Astrocyte of the hippocampus (primary cell): ENCODE measurements at places on chromosomes 4 and X.

- peak; percentile 34 for DNase-seq
Measured at GRCh38 chr4:73944061-73944875, 37.6 kb downstream of the PF4 start.

DNA sequence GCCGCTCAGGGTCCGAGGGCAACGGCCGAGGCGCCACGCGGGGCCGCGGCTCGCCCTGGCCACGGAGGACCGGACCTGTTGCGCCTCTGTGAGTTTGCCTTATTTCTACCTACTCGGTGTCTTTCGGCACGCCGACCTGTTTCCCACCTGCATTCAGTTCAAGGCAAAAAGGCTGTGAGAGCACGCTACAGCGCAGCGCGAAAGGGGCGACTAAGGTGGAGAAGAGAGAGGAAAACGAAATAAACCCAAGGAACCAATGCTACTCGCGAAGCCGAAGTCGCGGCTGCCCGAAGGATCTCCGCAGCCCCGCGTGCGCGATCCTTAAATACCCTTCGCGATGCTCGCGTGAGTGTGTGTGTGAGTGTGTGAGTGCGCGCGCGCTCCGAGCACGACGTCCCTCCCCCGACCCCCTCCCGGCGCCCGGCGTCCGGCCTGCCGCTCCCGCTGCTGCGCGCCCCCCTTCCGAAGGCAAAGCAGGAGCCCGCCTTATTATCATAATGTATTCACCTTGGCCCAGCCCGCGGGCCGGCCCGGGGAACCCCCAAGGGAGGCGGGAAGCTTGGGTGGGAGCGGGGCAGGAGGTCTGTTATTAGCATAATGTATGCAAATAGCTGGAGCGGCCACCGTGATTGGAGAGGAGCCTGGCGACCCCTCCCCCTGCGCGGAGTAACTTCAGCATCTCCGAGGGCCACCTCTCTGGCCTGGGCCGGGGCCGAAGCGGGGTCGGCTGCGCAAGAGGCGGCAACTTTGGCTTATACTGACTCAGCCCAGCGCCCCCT lies at the start of gene COL25A1:
COL25A1 (minus strand) TSS at position 298 of the 779 bp plus-strand sequence.
- DNase-seq, result peak; percentile 75

- peak; percentile 16 for DNase-seq
Measured at GRCh38 chr4:123168812-123169211, 227.8 kb upstream of the SPRY1 start.

DNA sequence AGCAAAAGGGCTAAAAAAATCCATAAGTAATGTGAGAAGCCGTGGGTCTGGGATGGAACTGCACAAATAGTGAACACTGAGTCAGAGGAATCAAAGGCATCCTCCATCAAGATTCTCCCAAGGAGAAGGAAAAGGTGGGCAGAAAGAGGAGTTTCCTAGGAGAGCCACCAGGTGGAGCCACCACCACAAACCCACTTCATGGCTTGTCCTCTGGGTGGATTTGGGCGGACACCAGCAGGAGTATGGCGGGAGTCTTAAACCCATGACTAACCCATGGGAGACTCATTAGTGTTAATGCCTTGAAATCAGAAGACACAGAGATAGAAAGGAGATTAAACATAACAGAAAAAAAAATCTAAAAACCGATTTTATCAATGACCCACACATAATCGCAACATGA lies 147.7 kb downstream of the SH3KBP1 start:
- peak; percentile 74 for DNase-seq

DNA sequence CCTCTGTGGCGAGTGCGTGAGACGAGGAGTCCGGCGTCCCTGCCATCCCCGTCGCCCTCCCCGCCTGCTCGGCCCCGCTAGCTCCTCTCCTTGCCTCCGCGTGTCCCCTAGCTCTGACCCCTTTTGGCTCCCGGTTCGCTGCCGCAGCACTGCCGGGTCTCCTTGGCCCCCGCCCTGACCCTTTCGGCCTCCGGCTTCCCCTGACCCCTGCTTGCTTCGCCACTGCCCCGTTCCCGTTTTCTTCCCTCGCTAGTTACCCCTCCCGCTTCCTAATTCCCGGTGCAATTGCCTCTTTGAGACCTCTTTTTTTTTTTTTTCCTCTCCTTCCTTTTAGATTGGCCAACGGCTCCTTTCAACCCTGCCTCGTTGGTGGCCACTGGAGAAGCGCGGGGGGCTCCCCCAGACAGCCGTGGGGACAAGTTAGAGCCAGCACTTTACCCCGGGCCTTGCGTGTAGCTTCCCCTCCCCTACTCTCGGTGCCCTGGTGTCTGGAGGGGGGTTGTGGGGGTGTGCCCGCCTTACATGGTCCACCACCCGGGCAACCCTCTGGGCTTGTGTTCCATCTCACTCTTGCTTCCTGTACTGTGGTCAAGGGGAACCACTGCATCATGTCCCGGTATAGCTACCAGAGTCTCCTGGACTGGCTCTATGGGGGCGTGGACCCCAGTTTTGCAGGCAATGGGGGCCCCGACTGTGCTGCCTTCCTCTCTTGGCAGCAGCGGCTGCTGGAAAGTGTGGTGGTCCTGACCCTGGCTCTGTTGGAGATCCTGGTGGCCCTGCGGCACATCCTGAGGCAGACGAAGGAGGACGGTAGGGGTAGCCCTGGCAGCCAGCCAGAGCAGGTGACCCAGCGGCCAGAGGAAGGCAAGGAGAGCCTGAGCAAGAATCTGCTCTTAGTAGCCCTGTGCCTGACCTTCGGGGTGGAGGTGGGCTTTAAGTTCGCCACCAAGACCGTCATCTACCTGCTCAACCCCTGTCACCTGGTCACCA lies 548 bp downstream of the TMEM164 start:
- DNase-seq, result no peak

- DNase-seq, result no peak
Measured at GRCh38 chr4:139768366-139768765, 102.7 kb downstream of the MGST2 start.

GRCh38 chr4:2041239-2042130 lies 17.6 kb upstream of the NAT8L start:
- DNase-seq, result peak; percentile 83

- DNase-seq, result no peak
Measured at GRCh38 chr4:54941994-54942552, 183.3 kb downstream of the KDR start.

- DNase-seq, result peak; percentile 42
Measured at GRCh38 chrX:130171446-130172126, at the start of gene RAB33A. TSS of gene RAB33A (plus strand) at chrX:130171962. CDS start at chrX:130172063, 101 bp downstream.

- no peak for DNase-seq
Measured at GRCh38 chr4:68183417-68183816, 53.7 kb upstream of the TMPRSS11F start.

DNA sequence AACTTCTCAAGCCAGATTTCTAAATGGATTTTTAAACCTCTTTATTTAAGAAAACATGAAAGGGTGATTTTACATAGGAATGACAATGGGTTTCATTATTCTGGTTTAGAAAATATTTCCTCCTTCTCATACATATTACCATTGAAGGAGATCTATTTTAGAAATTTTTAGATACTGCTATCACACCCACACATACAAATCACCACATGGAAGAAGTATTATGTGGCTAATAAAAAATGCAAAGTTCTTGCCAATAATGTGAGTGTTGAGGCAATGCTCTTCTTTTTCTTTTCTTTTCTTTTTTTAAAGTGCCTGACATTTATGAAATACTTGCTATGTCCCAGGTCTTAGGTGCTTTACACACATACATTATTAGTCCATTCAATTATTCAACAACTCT lies 6.8 kb downstream of the STAP1 start:
- peak; percentile 2 for DNase-seq

DNA sequence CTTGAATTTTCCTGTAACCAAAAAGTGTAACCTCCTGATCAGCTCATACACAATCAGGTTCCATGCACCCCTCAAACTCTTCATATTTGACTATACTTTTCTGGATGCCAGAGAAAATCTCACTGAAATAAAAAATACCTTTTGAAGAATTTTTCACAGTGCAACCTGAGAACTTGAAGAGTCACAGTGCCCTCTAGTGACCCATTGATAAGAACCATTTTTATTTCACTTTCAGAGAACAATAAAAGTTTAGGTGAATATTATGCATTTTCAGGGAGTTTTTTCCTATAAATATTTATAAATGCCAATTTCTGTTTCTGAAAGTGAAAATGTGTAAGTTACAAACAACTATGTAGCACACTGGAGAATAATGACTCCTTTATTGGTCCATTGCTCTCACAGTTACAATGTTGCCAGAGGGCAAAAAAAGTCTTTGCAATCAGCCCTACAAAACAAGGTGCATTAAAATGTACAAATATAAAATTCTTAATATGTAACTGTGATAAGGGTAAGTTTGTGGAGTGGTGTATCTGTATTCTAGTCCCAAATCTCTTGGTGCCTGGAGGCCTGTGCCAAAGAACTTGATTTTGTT lies 153.6 kb upstream of the INTU start:
- DNase-seq, result peak; percentile 63

DNA sequence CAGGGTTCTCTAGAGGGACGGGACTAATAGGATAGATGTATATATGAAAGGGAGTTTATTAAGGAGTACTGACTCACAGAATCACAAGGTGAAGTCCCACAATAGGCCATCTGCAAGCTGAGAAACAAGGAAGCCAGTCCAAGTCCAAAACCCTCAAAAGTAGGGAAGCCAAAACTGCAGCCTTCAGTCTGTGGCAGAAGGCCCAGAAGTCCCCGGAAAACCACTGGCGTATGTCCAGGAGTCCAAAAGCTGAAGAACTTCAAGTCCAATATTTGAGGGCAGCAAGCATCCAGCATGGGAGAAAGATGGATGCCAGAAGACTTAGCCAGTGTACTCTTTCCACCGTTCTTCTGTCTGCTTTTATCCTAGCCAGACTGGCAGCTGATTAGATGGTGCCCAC lies 227.2 kb downstream of the KCTD8 start:
- no peak for DNase-seq

DNA sequence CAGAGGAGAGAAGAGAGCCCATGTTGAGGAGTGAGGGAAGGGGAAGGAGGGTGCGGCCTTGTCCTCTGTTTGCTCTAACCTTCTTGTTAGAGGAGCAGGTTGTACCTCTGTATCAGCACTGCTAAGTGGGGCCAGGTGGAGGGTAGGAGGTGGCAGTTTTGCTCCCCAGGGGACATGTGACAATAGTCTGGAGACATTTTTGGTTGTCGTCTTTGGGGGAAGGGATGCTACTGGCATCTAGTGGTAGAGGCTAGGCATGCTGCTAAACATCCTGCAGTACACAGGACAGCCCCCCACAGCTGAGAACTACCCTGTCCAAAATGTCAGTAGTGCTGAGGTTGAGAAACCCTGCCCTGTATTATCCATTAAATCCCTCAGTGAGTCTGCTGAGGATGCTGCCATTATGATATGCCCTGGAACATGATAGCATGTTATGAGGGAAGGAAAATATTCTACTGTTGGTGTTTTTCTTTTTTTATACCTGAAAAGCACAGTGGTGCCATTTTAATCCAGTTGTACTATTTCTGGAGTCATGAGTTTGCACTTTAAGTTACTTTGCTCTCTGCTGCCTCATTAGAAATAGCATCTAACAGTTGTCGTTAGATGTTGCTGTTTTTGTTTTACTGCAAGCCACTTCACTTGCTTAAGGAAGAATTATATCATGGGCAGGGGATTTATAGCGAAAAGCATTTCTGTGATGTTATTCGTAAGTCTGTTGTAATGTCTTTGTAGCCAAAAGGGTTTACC lies 90.6 kb downstream of the LRP2BP start:
- peak; percentile 55 for DNase-seq

- DNase-seq, result peak; percentile 39
Measured at GRCh38 chr4:150389896-150390530, 191.9 kb upstream of the MAB21L2 start.

GRCh38 chrX:42996861-42997260 lies 218.9 kb upstream of the PPP1R2C start:
- DNase-seq, result no peak

- peak; percentile 40 for DNase-seq
Measured at GRCh38 chrX:124217304-124218251, 114.9 kb upstream of the TEX13D start.

- no peak for DNase-seq
Measured at GRCh38 chr4:3724319-3725231, 41.6 kb upstream of the ADRA2C start.

DNA sequence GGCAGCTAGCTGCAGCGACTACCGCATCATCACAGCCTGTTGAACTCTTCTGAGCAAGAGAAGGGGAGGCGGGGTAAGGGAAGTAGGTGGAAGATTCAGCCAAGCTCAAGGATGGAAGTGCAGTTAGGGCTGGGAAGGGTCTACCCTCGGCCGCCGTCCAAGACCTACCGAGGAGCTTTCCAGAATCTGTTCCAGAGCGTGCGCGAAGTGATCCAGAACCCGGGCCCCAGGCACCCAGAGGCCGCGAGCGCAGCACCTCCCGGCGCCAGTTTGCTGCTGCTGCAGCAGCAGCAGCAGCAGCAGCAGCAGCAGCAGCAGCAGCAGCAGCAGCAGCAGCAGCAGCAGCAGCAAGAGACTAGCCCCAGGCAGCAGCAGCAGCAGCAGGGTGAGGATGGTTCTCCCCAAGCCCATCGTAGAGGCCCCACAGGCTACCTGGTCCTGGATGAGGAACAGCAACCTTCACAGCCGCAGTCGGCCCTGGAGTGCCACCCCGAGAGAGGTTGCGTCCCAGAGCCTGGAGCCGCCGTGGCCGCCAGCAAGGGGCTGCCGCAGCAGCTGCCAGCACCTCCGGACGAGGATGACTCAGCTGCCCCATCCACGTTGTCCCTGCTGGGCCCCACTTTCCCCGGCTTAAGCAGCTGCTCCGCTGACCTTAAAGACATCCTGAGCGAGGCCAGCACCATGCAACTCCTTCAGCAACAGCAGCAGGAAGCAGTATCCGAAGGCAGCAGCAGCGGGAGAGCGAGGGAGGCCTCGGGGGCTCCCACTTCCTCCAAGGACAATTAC lies 1.4 kb downstream of the AR start:
- peak; percentile 44 for DNase-seq

DNA sequence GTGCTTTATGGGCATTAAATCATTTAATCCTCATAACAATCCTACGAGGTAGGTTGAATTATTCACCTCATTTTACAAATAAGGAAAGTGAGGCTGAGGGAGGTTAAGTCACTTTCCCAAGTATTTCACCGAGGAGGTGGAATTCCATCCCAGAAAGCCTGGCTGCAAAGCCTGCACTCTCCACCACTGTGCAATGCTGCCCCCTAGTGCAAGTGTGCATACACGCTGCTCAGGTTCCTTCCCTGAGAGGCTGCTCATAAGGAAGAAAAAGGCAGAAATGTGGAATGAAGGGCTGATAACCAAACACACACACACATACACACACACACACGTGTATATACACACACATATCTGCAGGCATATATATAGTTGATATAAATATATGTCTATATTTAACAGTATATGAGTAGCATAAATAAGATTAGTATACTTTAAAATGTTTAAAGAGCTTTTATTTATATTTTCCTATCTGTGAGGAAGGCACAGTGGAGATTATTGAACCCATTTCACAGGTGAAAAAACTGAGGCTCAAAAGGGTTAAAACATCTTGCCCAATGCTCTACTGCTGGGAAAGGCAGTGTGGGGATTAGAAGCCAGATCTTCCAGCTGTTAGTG lies 714.5 kb upstream of the TENM3 start:
- peak; percentile 90 for DNase-seq

GRCh38 chrX:135009838-135010237 lies 12.5 kb downstream of the RTL8B start:
- DNase-seq, result no peak

GRCh38 chrX:31580227-31580626 lies 508.4 kb upstream of the FTHL17 start:
- peak; percentile 5 for DNase-seq
